NCI-H1092 treated with DMSO at 0.1 percent for 48 hours (cell line): ENCODE measurements at places on chromosomes 5 and 9.

- no peak for DNase-seq
Observed at GRCh38 chr9:132114102-132114707, 34.5 kb upstream of the MED27 start.

- no peak for DNase-seq
Observed at GRCh38 chr5:32231929-32232328, 57.8 kb upstream of the GOLPH3 start.

GRCh38 chr9:133605446-133605845 lies 3.7 kb downstream of the FAM163B start:
- no peak for DNase-seq

DNA sequence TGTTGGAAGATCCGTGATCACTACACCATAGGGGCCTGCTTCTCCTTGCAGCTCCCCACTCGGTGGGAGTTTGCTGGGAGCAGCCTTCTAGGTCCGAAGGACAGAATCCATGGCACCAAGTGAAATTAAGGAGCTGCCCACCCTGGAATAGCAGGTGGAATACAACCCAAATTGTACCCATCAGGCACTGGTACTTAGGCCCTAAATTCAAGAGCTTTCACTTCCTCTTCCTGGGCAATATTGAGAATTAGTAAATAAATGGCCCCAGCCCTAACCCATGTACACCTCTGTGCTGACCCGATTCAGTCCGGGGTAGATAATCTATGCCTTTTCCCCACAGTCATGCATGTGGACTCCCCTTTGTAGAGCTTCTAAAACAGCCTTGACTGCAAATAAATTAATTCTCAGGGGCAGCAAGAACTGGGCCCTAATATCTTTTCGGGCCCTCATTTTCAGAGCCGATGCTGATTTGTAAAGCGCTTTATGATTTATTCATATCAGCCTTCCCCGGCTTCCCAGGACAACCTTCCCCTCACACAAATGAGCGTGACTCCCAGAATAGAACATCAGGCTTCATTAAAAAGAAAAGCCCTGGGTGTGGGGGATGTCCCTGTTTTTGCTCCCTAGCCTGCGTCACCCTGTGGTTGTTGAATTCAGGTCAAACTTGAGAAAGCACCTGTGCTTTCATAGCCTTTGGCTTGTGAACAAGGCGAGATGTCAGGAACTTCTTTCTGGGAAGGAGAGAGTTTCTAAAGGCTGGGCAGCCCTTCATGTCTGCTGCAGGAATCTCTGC lies 126.1 kb upstream of the TBC1D2 start:
- no peak for DNase-seq

GRCh38 chr5:50684721-50685120 lies 18.3 kb downstream of the PARP8 start:
- DNase-seq = no peak

DNA sequence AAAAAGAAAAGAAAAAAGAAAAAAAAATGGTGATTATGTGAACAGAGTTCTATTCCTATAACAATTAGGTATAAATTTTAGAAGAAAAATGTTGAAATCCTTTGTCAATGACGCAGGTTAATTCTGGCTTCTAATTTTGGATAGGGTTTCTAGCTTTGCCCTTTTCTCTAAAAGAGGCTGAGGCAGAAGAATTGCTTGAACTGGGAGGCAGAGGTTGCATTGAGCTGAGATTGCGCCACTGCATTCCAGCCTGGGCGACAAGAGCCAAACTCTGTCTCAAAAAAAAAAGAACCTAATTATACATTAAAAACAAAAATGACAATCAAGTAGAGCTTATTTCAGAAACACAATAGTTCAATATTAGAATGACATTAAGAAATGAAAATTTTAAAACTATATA lies 2.9 kb downstream of the STXBP1 start:
- no peak for DNase-seq

- no peak for DNase-seq
Observed at GRCh38 chr5:36659411-36659810, 53.0 kb downstream of the SLC1A3 start.

DNA sequence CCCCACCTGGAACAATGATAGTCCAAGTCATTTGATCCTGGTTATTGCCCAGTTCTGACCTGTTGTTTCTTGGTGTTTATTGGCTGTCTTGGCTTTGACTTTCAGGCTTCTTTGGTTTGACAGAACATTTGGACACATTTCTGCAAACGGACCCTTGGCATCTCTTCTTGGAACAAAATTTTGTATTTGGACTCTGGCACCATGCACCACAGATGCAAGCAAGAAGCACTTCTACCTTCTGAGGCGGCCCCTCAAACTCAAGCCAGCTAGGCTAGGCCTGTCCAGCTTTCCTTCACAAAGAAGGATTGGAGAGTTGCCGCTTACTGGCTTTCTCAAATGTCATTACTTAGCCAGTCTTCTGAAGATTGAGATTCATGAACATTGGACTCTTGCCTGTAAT lies 23.1 kb upstream of the FGF10 start:
- no peak for DNase-seq

GRCh38 chr5:115168829-115169486 lies 750 bp downstream of the TRIM36 start:
- DNase-seq = peak; percentile 42

DNA sequence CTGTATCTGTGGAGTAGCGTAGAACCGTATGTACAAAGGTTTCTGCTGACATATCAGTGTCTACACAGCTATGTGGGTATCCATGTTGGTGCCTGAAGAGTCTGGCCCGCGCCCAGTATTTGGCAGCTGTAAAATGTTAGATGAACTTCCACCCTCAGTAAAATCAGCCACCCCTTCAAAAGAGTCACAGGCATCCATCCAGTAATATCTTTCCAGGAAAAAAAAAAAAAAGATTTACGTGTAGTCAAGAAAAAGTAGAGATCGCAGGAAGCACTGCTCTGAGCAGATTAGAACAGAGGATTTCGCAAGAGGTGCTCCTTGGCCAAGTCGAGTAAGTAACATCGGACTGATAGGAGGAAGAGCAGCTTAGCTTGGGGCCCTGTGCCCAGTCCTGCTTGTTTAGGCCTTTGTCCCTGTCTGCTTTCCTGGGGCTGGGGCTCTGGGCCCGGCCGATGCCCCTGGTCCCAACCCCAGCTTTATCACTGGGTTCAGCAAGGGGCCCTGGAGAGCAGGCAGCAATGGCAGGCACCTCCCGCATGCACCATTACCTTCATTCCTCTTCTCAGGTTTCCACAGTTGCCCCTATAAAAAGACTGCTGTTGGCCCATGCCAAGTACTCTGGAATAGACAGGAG lies 21.2 kb downstream of the DAPK1 start:
- DNase-seq = no peak

- DNase-seq = no peak
Observed at GRCh38 chr9:117595650-117596049, 108.6 kb upstream of the TLR4 start.

DNA sequence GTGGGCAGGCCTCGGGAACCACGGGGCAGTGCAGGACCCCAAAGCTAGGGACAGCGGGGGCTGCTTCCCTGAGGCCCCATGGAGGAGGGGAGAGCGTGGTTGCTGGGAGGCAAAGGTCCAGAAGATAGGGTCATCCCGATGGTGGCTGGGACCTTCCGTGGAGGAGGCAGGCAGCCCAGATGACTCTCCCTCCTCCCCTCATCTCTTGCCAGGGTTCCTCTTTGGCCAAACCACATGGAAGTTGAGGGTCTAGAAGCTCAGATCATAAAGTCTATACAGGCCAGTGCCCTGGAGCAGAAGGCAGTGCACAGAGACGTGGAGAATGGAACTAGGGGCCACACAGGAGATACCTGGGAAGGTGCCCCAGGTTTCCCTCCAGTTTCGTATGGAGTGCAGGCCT lies 22.6 kb downstream of the DAB2IP start:
- DNase-seq = no peak

- no peak for DNase-seq
Observed at GRCh38 chr5:149257889-149258705, 13.6 kb upstream of the AFAP1L1 start.

DNA sequence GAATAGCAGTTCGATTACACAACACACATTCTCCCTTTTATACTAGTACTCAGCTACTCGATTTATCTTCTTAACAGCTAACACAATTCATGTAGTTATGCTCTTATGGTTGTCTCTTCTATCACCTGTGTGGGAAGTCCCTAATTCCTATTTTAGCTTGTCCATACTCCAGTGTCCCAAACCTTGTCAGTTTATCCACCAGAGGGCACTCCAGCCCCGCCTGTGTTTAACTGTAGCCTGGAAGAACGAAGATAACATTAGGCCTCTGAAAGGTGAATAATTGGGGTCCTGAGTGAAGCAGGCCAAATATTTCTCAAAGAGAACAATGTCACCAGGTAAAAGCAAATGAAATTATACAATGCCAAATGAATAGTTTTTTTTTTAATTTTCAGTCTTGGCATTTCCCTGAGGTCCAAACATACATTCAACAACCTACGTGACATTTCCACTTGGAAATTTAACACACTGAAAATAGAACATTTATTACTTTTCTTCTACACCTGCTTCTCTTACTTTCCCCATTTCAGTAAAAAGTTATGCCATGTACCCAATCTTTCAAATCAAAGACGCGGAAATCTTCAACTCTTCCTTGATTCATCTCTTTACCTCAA lies 560.7 kb downstream of the HTR1A start:
- peak; percentile 1 for DNase-seq

GRCh38 chr9:136667214-136667939 lies 4.7 kb downstream of the EGFL7 start:
- DNase-seq = no peak

DNA sequence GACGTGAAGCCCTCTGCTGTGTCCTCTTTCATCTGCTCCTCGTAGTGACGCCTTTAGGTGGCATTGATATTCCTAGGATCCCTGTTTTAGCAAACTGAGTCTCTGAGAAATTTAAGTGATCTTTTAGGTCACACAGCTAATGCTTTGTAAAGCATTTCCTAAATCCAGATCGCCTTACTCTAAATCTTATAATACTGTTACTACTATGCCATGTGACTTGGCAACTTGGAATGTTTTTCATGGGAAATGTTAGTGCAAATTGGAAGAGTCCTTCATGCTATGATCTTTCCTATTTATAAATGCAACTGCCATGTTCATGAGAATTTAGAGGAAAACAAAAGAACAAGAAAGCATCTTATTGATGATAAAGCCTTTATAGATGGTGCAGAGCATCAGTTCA lies 212.2 kb downstream of the TRIO start:
- no peak for DNase-seq

DNA sequence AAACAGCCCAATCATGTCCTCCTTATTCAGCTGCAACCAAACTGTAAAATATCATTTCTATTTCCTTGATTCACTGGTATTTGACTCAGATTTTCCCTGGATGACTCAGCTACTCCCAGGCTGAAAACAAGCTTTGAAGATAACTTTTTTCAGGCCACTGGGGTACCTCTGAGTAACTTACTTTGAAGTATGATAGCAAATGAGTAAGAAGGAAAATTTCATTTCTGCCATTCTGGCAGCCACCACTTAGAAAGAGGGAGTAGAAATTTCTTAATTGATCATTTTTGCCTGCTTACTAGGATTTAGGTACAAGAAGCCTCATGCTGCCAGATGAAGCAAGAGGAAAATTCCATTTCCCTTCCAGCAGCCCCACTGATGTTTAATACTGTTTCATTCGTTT lies 247.4 kb downstream of the PRELID2 start:
- no peak for DNase-seq

DNA sequence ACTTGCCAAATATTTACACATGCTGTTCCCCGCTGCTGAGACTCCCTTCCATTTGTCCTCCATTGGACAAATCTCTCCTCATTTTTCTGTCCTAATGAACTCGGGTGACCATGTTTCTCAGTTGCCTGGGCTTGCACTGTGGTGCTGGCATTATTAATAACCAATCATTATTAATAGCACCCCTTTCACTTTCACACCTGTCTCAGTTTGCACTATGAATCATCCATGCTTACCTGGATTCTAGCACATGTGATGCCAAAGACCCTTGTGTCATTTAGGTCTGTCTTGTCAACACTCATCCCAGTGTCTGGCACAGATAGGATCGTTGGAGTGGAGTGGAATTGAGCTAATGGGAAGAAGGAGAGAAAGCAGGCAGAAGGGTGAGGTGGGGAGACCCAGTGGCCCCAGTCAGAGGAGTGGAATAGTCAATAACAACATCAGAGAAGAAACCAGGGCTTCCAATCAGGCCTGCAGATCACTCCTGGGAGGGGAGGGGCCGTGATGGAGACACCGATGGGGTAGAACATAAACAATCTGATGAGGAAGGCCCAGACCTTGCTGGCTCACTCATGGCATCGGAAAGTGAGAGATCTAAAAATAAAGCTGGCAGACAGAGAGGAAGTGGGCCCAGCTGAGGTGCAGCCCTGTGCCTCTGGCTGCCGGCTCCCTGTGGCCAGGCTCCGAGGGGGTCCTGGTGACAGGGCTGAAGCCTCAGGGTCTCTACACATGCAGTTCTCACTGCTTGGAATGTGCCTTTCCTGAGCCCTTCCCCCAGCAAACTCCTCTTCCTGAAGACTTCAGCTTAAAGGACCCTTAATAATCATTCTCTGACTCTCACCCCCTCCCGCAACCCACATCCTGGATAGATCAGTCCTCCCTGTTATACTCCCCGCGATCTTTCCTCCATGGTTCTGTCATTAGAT lies 33.5 kb upstream of the CRB2 start:
- no peak for DNase-seq

GRCh38 chr5:150075233-150075632 lies 11.1 kb downstream of the CSF1R start:
- DNase-seq = no peak

DNA sequence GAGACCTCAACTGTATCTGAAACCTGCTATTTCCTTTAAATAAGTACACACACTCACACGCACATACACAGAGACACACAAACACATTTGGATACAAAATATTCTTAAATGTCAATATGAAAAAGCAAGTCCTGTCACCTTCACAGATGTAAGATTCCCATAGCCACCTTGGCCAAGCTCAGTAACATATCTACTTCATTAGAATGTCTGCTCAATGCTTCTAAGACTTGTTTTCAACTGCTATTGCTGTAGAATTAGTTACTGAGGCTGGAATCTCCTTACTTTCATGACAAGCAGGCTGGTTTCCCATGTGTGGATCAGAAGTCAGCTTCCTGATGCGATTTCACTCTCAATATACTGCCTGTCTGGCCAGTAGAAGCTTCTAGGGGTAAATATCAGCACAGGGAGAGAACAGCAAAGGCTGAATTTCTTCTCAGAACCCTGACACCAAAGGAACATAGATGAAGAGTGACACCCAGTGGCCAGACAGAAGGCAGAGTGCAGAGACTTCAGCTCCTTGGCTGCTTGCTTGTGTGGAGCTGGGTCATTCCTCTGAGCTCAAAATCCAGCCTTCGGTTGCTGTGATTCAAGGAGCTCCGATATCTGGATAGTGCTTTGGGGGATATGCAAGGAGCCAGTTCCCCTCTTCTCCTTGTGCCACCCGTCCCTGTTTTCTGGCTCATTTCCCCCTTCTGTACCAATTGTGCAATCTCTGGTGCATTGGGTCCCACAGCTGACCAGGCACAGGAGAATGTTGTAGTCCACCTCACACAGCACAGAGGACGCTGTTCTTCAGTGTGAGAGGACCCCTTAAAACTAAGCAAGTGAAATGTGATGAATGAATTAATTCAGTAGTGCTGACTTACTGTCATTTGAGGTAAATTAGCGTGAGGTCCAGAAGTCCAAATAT lies 26.6 kb upstream of the ABLIM3 start:
- DNase-seq = peak; percentile 49

- no peak for DNase-seq
Observed at GRCh38 chr9:116870566-116870965, 183.5 kb downstream of the TRIM32 start.
